ENCODE measurements at places on chromosomes 7 and 10.

- no peak for DNase-seq
Measured at GRCh38 chr7:67450171-67450570, 453.5 kb downstream of the TYW1 start.

DNA sequence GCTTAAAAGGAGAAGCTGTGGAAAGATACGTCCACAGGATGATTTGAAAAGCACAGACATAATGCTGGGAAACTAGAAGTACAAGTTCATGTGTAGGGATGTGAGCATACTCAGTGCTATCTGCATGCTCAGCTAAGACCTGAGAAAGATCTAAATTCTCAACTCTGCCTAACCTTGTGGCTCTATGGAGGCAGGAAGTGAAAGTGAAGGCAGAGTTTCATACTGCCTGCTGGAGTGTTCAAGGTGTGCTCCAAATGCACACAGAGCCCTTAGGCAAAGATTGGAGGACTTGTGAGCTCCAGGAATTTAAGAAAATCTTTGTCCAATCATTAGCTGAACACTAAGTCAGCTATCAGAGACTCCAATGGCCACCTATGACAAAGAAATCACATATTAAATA lies 190.9 kb downstream of the RNLS start:
- DNase-seq: no peak

DNA sequence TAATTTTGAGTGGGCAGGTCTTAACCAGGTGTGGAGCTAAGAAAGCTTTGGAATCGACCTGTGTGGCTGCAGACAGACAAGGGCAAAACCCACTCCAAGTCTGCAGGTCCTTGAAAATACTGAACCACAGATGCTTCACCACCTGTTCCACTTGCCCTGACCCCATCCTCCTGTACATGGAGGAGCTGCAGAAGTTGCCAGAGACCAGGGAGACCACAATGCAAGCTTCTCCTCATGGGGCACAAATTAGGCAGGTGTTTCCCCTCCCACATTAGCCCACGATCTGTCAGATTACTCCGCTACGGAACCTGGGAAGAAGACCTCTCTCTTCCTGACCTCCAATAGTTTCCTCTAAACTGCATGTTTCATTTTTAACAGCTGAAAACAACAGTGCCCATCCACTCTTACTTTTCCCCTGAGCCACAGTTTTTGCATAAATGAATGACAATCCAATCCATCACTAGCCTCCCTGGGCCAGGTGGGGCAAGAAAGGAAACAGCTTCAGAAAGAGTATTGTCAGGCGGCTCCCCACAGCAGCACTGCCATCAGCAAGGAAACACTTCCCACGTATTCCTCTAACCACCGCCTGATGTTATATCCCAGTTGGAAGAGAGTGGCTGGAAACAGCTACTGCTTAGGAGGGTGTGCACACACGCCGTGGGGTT lies 141.6 kb downstream of the PRKAG2 start:
- no peak for DNase-seq

DNA sequence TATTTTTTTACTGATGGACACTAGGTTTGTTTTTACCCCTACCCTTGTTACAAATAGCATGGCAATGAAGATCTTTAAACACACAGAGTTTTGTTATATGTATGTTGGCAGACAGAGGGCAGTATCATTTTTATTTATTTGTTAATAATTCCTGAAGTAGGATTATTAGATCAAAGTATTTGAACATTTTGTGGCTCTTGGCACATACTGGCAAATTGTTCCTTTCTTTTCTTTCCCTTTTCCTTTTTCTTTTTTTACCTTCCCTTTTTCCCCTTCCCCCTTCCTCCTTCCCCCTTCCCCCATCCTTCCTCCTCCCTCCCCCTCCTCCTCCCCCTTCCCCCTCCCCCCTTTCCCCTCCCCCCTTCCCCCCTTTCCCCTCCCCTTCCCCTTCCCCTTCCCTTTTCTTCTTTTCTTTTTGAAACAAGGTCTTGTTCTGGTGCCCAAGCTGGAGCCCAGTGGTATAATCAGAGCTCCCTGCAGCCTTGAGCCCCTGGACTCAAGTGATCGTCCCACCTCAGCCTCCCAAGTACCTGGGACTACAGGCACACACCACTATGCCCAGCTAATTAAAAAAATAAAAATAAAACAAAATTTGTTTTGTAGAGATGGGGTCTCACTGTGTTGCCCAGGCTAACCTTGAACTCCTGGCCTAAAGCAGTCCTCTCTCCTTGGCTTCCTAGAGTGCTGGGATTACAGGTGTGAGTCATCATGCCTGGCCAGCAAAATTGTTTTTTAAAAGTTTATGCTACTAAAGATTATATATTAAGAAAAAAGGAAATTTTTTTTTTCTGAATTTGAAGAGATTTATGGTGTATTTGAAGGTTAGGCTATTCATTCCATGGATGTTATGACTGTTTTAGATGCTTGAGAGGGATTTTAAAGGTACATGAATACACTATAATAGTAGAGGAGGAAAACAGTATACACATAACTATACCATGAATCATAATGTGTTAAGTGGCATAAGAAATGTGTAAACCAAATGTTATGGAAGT lies 39.3 kb downstream of the SEPTIN7 start:
- no peak for DNase-seq

DNA sequence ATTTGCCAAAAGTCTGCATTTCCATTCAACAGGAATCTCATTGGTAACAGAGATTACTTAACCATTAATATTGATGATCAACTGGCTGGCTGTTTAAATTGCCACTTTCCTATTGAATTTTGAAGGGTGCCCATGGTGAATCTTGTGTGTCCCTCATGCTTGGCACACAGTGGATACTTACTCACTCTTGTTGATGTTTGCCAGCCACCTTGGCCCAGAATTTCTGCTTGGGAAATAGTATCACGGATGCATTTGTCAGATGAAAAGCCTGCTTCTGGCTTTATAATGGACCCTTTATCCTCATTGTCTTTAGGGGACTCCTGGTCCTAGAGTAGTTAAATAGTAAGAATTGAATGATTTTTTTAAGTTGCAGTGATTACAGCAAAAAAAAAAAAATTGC lies 52.0 kb downstream of the MMRN2 start:
- DNase-seq: no peak

DNA sequence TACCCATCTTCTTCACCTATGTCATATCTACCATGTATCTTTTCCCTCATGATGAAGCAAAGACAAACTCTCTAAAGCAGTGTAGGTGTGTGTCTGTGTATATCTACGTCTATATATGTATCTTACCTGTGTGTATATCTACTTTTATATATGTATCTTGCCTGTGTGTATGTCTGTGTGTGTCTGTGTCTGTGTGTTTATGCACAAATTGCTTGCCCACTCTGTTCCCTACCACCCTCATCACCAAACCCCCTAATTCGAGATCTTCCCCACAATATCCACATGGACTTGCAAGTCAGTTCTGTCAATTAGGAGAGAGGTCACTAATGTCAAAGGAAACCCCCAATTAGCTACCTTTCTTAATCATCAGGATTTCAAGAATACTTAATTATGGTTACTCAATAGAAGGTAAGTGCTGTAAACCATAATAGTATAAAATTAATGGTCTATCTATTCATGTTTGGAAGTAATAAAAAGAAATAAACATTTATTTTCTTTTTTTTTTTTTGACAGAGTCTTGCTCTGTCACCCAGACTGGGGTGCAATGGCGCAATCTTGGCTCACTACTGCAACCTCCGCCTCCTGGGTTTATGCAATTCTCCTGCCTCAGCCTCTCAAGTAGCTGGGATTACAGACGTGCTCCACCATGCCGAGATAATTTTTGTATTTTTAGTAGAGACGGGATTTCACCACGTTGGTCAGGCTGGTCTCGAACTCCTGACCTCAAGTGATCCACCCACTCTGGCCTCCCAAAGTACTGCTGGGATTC lies 43.6 kb downstream of the ANKRD61 start:
- no peak for DNase-seq

GRCh38 chr10:122254831-122255230 lies 16.3 kb upstream of the BTBD16 start:
- no peak for DNase-seq

GRCh38 chr10:96740579-96741281 lies 20.4 kb upstream of the PIK3AP1 start:
- peak; percentile 25 for DNase-seq

- DNase-seq: no peak
Measured at GRCh38 chr10:46325021-46325420, 38.2 kb downstream of the ANTXRL start.

DNA sequence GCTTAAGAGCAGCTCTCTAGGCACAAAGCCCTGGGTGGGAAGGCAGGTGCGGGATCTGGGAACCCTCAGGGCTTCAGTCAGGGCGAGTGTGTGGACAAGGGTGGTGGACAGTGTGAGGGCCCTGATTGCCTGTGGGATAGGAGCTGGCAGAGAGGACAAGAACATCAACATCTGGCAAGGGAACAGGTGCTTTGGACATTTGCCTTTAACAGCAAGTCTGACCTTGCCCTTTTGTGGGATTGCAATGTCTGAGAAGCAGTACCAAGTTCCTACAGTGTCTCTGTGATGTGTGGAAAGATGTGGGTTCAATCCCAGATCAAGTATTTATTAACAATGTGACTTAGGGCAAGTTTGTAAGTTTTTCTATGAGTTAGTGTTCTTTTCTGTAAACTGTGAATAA lies 46.7 kb downstream of the TFAM start:
- no peak for DNase-seq

DNA sequence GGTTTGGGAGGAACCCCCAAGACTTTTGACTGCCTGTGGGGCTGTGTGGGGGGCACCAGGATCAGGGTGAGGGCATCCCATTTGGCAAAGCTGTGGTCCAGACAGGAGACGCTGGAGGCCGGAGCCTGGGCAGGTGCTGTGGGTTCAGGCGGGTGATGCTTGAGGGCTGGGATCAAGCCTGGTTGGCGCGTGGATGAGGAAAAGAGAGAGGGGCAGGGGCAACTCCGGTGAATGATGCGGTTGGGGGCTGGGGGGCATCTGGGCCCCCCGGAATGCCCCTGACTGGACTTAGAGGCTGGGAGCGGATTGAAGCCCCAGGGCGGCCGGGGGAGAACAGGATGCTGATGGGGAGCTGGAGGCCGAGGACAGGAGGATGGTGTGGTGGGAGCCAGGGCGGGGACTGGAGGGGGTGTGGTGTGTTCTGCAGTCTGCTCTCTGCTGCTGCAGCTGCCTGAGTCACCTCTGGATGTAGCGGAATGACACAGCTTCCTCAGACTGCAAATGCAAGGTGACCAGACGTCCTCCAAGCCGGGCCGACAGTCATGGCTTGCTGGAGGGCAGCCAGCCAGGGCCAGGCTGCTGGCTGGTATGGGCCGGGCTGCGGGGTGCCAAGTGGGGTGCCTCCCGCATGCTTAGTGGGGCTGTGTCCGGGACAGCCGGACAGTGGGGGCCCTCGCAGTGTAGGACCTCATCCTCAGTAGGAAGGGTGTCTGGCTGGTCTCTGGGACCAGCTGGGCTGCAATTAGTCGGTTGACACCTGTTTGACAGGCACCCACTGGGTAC lies 3.2 kb downstream of the MAFK start:
- DNase-seq: peak; percentile 54

DNA sequence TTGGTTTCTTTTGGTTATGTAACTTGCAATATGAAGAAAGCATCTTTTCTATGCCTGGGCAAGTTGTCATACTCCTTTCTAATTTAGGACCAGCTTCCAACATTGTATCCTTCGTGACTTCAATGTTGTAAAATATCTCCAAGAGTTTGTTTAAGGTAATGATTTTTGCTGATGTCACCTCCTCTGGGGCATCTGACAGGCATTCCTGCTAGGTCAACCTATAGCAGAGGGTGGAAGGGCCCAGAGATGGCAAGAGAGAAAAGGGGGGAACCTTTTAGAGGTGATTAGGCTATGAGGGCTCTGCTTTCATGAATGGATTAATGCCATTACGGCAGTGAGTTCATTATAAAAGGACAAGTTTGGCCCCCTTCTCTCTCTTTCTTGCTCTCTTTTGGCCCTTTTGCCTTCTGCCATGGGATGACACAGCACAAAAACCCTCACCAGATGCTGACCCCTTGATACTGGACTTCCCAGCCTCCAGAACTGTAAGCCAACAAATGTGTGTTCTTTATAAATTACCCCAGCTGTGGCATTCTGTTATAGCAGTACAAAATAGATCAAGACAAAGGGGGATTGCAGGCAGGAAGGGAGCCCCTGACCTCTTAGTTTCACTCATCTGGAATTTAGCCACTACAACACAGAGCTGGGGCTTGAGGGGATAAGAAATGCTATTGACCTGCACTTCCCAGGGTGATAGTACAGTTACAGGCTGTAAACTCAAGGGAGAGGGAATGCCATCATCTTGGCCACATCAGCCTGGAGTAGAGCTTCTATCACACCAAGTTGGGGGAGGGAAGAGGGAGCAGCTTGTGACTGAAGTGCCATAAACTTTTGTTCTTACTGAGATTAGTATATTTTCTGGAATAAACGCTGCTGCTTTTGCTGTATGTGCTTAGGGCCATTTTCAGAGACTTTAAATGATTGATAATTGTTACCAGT lies 195.9 kb downstream of the CFTR start:
- no peak for DNase-seq

- no peak for DNase-seq
Measured at GRCh38 chr7:252981-253380, 37.0 kb upstream of the FOXL3 start.

DNA sequence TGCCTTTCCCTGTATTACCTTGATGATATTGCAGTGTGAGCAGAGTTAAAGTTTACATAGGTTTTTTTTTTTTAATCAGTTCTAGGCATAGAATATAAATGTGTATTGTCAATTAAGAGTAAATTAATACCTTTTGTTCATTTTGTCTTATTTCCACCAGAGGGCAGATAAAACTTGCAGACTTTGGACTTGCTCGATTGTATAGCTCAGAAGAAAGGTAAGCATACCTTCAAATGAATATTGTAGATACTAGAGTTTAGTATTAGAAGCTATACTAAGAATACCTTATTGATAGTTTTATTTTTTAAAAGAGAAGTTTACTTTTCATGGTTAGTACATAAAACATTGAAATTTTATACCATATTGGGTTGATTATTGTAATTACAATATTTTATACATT lies 86.8 kb downstream of the MPLKIP start:
- DNase-seq: no peak

- no peak for DNase-seq
Measured at GRCh38 chr10:13706604-13707003, 119.8 kb downstream of the PRPF18 start.

- DNase-seq: peak; percentile 44
Measured at GRCh38 chr7:27154901-27155815, 1.3 kb downstream of the HOXA7 start.

All from stimulated activated naive CD8-positive, alpha-beta T cell treated with anti-CD3 and anti-CD28 coated beads, Interleukin-15, Interleukin-2, amounts not matched to agents 100 U/mL and 50 U/mL, for 24 hours (primary cell).